CD4-positive, alpha-beta T cell (primary cell): ENCODE measurements at places on chromosomes 4 and X.

DNA sequence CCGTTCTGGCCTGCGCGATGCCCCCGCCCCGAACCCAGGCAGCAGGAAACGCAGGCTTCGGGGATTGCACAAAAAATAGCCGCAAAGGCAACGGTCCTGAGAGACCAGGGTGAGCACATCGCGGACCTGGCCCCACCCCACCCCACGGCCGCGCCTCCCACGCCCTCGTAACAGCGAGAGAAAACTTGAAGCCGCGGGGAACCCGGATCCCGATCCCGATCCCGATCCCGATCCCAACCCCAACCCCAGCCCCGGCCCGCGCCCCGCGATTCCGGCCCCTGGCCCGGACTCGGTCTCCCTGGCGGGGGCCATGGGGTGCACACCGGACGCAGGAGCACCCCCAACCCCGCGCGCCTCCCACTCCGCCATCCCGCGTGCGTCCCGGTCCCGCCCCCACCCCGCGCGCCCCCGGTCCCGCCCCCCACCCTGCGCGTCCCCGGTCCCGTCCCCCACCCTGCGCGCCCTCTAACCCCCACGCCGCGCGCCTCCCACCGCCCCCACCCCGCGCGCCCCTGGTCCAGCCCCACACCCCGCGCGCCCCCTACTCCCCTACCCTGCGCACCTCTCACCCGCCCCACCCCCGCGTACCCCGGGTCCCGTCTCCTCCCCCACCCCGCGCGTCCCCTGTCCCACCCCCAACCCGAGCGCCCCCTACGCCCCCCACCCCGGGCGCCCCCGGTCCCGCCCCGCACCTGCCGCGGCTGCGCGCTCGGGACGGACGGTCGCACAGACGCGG is 29.0 kb downstream of the NOP14 start:
- DNase-seq, result no peak

DNA sequence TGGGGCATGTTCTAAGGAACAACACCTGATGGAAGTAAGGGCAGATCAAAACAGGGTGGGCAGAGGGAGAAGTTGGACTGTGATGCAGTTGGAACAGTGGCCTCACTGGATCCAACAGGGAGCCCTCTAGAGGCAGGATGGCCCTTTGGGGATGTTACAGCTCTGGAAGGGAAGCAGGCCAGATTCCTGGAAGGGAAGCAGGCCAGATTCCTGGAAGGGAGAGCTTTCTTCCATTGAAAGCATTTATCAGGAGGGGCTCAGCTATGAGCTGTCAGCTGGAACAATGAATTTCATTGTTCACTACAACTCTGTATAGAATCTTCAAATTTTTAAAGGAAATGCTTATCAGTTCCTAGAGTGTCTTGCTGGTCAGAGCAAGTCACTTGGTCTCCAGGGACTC is 17.7 kb downstream of the IL15 start:
- DNase-seq, result no peak

GRCh38 chr4:17667253-17667652 is 52.8 kb downstream of the MED28 start:
- no peak for DNase-seq

GRCh38 chr4:102564399-102565059 is 63.4 kb downstream of the NFKB1 start:
- no peak for DNase-seq

GRCh38 chr4:176635372-176636261 is 157.1 kb downstream of the VEGFC start:
- DNase-seq, result no peak

GRCh38 chr4:83208371-83209365 is 75.9 kb downstream of the COQ2 start:
- no peak for DNase-seq

GRCh38 chr4:64497491-64497890 is 88.2 kb upstream of the TECRL start:
- DNase-seq, result no peak

DNA sequence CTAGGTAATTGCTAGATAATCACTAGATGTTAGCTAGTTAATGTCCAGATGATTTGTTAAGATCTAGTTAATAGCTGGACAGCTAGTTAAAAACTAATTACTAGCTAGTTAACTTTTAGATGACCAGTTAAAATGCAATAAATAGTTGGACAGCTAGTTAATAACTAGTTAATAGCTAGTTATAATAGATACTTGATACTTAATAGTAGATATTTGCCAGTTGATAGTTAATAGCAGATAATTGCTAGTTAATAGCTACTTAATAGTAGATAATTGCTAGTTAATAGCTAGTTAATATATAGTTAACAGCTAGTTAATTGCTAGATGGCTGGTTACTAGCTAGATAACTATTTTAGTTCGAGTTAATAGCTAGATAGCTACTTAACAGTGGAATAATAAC is 631.4 kb upstream of the CT83 start:
- DNase-seq, result no peak

GRCh38 chr4:145876531-145877180 is 62.0 kb downstream of the ZNF827 start:
- no peak for DNase-seq

DNA sequence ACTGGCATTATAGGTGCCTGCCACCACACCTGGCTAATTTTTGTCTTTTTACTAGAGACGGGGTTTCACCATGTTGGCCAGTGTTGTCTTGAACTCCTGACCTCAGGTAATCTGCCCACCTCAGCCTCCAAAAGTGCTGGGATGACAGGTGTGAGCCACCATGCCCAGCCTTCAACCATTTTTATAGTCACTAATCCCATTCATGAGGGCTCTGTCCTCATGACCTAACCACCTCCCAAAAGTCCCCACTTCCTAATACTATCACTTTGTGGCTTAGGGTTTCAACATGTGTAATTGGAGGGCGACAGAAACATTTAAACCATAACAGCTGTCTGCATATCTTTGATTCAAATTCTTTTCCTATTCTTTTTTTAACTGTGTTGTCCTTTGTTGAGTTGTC is 229.6 kb upstream of the AGA start:
- no peak for DNase-seq

GRCh38 chr4:23015821-23016220 is 323.1 kb downstream of the GBA3 start:
- no peak for DNase-seq

GRCh38 chr4:10405672-10406071 is 51.6 kb downstream of the ZNF518B start:
- no peak for DNase-seq

DNA sequence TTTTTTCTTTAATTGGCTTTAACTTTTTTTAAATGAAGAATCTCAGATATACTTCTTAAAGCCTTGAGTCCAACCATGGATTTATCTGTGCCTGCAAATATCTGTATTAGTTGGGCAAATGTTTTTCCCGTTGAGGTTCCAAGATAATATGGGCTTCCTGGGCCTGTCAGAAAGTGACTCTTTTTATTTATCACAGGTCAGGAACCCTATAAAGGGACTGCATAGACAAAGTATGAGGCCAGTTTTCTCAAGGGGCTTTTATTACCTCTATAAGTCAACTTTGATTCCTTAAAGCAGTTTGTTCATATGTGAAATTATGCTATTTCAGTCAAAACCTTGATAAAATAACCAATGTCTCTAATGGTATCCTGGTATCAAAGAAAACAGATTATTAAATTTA is 80.2 kb upstream of the BMP2K start:
- DNase-seq, result no peak

DNA sequence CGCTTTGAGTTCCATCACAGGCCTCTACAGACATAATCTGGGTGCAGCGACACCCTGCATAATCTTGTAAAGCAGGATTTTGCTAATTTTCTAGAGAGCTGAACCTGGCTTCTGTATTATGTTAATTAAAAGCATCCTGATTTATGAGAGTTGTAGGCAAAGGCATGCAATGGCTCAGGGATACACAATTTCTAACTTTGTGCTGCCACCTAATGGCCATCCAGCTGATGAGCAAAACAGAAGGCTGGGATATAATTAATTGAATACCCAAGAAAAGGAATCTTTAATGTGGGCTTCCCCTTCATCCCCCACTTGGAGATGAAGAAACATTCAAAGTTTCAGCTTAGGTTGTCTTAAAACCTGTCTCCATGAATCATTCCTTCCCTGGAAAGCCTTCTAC is 78.1 kb downstream of the BMP15 start:
- no peak for DNase-seq

GRCh38 chrX:134721766-134722532 is 63.7 kb upstream of the PLAC1 start:
- DNase-seq, result no peak

- DNase-seq, result no peak
Measured at GRCh38 chr4:141786946-141787345, 150.6 kb downstream of the IL15 start.

DNA sequence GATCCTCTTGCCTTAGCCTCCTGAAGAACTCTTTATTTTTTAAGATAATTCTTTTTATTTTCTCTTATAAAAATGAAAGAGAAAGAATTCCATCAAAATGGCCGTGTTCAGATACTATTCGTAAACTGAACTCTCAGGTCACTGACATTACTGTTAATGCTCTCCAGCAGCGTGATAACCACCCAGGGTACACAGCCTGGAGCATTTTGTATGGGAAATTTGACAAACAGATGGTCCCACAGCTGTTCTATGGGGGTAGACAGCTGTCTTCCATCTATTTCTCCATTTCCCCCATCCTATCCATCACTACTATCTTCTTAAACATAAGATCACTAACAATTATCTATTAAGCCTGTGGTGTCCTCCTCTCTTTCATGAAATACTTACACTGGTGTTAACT is 47.8 kb downstream of the SYNPO2 start:
- no peak for DNase-seq

DNA sequence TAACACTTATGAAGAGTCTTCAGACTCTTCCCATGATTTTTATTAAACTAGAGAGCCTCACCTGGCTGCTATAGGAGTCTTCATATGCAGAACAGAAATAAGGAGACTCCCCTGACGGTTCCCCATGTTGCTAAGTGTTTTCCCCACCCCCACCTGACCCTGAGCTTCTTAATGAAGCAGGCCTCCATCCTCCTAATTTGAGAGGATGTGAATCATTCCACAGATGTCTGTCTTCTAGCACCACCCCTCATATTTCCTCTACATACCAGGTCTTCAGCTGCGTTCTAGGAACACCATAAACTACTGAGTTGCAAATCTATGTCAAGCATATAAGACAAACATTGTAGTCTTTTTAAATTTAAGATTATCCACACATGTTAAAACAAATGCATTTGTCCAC is 36.9 kb downstream of the RP2 start:
- no peak for DNase-seq

GRCh38 chrX:29257521-29257920 is 670.3 kb downstream of the IL1RAPL1 start:
- DNase-seq, result no peak
